RKO (cell line): ENCODE measurements at places on chromosomes 12 and 14.

DNA sequence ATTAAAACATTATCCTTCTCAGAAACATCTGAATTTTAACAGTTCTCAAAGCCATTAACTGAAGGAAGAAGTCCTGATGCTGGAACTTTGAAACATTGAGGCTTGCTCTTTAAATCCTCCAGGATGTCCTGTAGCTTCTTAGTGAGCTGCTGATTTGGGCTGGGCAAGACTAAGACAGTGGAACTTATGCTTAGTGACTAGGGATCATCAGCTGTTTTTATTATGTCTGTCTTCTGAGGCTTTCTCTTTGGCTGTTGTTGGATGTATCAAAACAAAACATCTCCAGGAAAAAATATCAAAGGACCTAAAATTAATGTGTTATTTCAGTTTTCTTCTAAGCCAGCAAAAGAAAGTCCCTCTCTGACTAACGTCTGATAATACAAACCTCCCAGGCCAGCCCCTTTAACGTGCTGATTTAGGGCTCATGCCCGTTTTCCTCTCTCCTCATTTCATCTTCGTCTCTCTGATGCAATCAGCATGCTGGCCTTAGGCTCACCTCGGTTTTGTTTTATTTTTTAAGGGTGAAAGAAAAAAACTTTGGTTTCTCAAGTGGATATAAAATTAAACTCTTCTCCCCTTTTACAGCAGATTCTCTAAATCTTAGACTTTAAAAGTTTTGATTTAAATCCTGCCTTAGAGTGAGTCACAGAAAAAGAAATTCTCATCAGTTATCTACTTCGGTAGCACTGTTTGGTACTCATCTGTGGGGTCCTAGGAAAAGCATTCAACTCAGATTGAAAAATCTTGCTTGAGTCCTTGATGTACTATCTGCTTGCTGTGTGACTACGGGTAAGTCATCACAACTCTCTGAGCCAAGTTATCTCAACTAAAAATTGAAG is 106.2 kb upstream of the CCDC91 start:
- DNase-seq: no peak

- DNase-seq: no peak
These were observed 89.9 kb downstream of the SLC24A4 start for GRCh38 chr14:92412912-92413311.

GRCh38 chr12:123427036-123427769 is 9.3 kb downstream of the RILPL2 start:
- DNase-seq: no peak

- no peak for DNase-seq
These were observed 209.4 kb downstream of the KTN1 start for GRCh38 chr14:55789406-55789805.

DNA sequence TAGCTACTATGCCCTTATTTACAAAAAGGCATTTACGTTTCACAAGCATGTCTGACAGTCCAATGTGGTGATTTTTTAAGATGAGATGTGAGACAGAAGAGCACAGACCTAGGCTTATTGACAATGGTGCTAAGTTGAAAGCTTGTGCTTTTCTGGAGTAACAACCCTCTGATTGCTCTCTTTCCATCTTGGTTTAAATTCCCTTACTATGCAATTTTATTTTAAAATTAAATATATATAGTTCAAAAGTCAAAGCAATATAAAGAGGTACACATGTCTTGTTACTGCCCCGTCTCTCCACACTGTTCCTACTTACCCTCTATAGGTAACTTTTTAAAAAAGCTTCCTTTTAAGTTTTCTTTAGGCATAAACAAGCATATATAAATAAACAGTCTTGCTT is 39.4 kb upstream of the BBS10 start:
- no peak for DNase-seq

- DNase-seq: no peak
These were observed 51.8 kb downstream of the TRAF3 start for GRCh38 chr14:102829016-102829548.

DNA sequence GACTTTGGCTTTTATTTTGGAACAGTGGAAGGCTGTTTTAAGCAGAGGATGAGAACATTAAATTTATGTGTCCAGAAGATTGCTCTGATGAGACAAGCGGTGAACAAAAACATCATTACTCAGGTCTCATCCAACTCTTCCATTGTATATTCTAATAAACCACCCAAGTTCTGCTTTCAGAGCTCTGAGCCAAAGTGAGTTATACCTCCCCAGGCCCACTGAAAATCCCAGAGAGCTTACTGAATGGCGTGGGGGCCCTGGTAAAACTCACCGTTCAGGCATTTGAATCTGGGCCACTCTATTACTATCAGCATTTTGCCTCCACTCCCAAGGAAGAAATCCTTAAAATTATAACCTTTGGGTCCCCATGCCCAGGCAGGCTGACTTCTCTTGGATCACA is 122.0 kb upstream of the HIF1A start:
- no peak for DNase-seq

- DNase-seq: no peak
These were observed 69.8 kb downstream of the LIN7A start for GRCh38 chr12:80867941-80868340.

GRCh38 chr12:32197421-32197820 is 90.8 kb downstream of the BICD1 start:
- DNase-seq: no peak

- DNase-seq: no peak
These were observed 37.2 kb downstream of the SUPT16H start for GRCh38 chr14:21346532-21347135.

- no peak for DNase-seq
These were observed 115.4 kb downstream of the KIF21A start for GRCh38 chr12:39327510-39327909.

- DNase-seq: no peak
These were observed 79.7 kb downstream of the PTPRR start for GRCh38 chr12:70840656-70841350.

DNA sequence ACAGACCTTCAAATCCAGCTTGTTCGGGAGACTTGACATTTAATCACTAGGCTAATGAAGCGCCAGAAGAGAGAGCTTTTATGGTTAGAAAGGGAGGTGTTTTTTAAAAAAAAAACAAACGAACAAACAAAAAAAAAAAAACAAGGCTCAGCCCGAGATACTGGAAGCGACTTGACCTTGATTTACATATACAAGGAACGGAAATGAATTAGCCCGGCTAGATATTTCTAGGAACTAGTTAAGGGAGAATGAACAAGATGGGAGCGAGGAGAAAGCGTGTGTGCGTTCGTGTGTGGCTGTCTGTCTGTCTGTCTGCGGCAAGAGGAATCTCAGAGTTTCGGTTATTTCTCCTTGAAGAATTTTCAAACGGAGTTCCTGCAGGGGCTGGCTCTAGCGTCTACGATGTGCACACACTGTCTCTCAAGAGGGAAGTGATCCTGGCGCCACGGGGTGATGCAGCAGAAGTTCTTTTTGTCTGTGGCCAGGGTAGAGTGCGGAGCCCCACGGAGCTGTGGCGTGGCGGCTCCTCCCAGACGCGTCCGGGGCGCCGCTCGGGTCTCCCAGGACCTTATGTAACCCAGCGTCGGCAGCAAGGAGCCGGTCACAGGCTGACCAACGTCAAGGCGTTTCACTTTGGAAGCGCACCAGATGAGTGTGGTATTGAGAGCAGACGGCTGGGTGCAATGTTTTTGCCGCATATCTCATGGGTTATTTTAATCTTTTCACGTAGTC is 18.8 kb downstream of the SOCS2 start:
- DNase-seq: peak; percentile 56

GRCh38 chr12:56720731-56721151 is 4.4 kb downstream of the NACA start:
- no peak for DNase-seq

DNA sequence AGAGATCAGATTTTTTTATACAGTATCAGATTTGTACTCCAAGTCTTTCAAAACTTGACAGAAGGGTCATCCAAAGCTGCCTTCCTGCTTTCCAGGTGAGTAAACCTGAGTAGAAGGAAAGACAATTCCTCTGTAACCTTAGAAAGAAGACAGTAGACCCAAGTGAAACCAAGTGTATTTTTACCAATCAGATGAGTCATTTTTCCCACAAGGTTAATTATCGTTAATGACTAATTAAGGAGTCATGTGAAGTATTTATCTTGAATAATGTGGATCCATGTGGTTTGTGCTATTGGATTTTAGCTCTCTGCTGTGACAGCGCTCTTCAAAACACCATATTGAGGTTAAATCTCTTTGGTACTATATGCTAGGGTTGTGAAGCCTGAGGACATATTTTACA is 74.0 kb upstream of the PELI2 start:
- DNase-seq: peak; percentile 3

- DNase-seq: no peak
These were observed 124.4 kb downstream of the NT5DC3 start for GRCh38 chr12:103716517-103717196.

DNA sequence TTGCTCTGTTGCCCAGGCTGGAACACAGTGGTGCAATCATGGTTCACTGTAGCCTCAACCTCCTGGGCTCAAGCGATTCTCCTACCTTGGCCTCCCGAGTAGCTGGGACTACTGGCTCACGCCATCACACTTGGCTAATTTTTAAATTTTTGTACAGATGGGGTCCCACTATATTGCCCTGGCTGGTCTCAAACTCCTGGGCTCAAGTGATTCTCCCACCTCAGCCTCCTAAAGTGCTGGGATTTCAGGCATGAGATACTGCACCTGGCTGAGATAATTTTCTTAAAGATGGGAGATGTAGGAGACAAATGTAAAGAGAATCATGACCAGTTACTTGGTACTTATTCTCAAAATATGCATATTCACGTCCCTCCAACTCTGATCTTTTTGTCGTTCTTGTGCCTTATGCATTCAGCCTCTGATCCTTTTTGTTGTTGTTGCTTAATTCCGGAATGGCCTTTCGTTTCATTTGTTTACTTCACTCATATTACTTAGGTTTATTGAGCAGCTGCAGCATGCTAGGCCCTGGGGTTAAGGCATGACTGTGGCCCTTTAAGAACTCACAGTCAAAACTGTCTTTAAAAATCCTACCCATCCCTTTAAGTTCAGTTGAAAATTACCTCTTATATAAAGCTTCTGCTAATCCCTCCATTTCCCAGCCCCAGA is 8.9 kb downstream of the RBMS2 start:
- no peak for DNase-seq

- no peak for DNase-seq
These were observed 507 bp upstream of the PTPN11 start for GRCh38 chr12:112418273-112418607.

- DNase-seq: no peak
These were observed 267.6 kb upstream of the SFSWAP start for GRCh38 chr12:131443019-131444000.

DNA sequence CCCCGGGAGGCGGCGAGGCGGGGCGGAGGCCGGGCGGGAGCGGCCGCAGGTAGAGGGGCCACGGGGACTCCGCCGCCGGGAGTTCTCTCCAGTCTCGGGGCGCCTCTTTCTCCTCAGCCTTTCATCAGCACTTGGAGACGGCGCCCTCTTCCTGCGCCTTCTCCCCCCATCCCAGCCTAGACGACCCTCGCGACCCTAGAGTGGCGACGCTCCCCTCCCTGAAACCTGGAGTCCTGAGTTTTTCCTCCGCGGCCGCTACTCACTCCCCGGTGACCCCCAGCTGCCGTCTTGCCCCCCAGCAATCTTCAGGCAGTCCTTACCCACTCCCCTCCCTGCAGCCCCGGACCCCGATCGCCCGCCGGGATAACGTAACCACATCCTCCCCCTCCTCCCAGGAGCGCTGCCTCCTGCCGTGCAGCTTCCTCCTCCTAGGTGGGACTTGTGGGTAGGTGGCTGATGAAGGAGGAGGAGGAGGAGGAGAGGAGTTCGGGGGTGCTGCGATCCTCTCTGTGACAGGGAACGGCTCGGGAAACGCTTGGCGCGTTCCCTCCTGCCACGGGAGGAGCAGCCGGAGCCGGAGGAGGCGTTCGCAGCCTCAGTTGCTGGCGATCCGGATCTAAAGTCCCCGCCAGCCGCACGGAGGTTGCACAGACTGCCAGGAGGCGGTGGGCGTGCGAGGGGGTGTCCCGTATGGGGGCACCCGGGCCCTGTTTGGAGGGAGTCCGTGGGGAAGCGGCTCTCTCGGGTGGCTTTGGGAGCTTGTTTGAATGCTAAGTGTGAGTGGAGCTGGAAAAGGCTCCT is 891 bp downstream of the PLEKHA5 start:
- DNase-seq: peak; percentile 19

DNA sequence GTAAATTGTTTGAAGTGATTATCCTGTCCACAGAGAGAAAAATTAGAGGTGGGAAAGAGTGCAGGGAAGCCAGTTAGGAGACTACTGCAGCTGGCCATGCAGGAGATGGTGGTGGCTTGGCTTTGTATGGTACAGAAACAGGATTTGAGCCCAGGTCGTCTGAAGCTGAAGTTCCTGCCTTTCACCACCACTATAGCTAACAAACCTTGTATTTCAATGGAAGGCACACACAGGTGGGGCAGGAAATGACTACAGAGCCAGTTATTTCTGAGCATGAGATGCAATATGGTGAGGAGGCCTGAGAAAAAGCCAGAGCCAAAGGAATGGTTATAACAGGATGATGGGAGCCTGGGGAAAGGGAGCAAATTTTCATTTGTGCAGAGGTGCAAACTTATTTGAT is 103.9 kb downstream of the BTG1 start:
- peak; percentile 7 for DNase-seq

- DNase-seq: no peak
These were observed 1.9 kb downstream of the CACNA2D4 start for GRCh38 chr12:1916371-1917171.

DNA sequence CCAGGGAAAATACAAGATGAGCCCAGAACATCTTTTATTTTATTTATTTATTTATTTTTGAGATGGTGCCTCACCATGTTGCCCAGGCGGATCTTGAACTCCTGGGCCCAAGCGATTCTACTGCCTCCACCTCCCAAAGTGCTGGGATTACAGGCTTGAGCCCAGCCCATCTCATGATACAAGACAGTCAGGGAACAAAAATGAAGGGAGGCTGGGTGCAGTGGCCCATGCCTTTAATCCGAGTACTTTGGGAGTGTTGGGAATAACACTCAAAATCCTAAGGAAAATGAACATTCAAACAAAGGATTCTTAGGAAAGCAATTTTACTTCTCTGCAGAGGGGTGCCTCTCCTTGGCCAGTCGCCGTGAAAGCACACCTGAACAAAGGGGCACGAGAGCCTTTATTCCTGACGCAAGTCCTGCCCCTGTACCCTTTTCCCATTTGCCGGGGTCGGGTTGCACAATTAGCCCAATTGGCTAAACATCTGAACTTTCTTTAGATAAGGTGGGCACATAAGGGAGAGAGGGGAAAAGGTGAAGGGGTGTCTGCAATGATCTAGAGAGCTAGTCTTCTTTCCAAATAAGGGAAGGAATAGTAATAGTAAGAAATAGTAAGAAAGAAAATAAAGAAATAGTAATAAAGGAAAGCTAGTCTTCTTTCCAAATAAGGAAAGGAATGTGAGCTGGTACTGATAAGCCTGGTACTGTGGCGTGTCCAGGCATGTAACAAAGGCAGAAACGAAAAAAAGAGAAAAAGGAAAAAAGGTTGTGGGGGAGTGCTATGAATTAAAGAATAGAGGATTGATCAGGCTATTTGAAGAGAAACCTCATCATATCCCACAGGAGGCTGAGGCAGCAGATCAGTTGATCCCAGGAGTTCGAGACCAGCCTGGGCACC is 13.4 kb downstream of the NCAPD2 start:
- DNase-seq: no peak

DNA sequence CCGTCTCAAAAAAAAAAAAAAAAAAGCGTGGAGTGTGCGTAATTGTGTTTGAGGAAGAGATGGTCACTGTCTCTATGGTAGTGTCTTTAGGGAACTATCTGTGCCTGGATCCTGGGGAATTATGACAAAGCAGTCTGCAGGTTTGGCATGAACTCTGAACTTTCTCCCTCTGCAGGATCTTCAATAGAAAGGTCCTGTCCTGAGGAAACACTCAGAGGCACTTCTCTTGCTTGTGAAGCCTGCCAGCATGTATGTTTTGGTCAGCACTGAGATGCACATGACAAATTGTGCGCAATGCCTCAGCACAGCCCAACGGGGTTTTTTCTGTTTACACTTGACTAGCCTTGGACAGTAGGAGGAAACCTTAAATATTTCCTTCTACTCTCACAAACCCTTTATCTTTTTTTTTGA is 46.6 kb downstream of the ATF7 start:
- no peak for DNase-seq
